ENCODE measurements at places on chromosomes 4 and X.

DNA sequence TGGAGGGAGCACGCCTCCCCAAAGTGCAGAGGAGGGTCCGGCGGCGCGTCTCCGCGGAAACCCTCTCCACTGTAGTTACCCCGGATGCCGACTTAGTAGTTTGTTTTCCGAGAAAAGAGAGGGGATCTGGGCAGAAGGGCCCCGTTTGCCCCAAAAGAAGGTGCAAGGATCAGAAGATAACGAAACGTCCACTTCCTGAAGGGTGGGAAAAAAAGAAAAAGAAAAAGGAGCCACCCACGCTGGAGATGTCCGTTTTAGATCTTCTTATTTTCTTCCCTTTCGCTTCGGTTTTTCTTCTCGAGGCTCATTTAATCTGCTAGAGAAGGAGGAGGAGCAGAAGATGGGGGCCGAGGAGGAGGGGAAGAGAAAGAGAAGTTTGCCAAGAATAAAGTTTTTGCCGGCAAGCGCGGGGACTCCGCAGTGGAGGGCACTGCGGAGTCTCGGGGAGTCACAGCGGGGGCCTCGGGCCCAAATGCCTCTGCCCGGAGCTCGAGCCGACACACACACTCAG lies 517 bp downstream of the LEF1 start:
- no peak for DNase-seq

DNA sequence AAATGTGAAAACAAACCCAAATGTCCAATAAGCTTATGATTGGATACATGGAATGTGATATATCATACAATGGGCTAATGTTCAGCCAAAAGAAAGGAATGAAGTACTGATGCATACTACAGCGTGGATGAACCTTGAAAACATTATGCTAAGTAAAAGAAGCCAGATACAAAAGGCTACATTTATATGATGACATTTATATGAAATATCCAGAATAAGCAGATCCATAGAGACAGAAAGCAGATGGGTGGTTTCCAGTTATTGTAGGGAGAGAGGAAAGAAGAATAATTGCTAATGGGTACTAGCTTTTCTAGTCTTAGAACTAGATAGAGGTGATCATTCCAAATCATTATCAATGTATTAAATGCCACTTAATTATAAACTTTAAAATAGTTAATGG lies 801.3 kb downstream of the IL1RAPL1 start:
- no peak for DNase-seq

DNA sequence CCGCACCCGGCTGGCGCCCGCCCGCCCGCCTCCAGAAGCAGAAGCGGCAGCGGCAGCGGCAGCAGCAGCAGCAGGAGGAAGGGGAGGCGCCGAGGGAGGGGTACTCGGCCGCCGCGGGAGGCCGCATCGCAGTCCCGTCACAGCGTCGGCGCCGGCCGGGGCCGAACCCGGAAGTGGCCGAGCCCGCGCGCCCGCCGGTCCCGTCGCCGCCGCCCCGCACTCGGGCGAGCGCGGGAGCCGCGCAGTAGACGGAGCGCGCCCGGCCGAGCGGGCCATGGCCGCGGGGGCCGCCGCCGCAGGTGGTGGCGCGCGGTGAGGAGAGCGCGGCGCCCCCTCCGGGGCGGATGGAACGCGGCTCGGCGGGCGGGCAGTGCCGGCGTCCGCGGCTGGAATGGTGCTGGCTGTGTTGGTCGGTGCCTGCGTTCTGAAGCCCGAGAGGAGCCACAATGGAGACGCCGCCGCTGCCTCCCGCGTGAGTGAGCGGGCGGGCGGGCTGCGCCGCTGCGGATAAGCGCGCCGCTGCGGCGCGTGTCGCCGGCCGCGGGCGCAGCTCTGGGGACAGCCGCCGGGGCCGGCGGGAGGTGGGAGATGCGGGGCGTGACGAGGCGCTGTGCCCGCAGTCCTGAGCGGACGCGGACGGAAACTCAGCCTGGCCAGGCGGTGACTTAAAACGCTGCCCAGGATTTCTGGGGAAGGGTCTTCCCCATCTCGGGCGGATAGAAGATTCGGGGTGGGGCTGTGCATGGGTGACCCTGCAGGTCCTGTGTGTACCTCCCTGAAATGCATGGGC lies at the start of gene KLHL2:
TSS of gene KLHL2 (plus strand) at position 131 of the 790 bp plus-strand sequence. CDS start at position 447, 316 bp downstream.
- peak; percentile 61 for DNase-seq

- DNase-seq: no peak
These were observed 1649.8 kb upstream of the PCDH10 start for GRCh38 chr4:131499141-131499873.

GRCh38 chr4:86452422-86452891 lies 92.6 kb upstream of the MAPK10 start:
- DNase-seq: no peak

DNA sequence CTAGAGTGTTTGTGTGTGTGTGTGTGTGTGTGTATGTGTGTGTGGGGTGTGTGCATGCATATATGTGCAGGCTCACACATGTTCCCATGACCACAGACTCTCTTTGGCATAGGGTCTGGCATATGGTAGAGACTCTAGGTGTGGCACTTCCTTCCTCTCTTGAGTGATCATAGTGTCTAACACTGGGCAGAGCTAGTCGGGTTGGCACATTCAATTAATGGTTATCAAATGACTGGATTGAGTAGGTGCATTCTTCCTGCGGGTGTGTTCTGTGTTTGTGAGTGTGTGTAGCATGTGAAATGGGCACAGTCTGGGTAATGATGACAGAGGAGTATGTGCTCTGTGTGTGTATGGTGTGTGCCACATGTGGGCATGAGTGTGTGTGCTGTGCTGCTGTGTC lies 106.5 kb downstream of the EFNB1 start:
- DNase-seq: no peak

GRCh38 chr4:151784706-151785105 lies 23.9 kb upstream of the GATB start:
- no peak for DNase-seq

GRCh38 chr4:168844353-168845049 lies 165.6 kb downstream of the CBR4 start:
- no peak for DNase-seq

DNA sequence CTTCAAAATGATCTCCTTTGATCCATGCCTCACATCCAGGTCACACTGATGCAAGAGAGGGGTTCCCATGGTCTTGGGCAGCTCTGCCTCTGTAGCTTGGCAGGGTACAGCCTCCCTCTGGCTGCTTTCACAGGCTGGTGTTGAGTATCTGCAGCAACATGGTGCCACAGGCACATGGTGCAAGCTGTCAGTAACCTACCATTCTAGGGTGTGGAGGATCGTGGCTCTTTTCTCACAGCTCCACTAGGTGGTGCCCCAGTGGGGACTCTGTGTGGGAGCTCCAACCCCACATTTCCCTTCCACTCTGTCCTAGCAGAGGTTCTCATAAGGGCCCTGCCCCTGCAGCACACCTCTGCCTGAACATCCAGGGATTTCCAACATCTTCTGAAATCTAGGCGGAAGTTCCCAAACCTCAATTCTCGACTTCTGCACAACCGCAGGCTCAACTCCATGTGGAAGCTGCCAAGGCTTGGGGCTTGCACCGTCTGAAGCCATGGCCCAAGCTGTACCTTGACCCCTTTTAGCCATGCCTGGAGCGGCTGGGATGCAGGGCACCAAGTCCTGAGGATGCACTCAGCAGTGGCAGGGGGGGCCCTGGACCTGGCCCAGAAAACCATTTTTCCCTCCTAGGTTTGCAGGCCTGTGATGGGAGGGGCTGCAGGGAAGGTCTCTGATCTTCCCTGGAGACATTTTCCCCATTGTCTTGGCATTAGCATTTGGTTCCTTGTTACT lies 137.8 kb upstream of the NUDT6 start:
- DNase-seq: no peak

- DNase-seq: no peak
These were observed 17.9 kb downstream of the PPA2 start for GRCh38 chr4:105455998-105456397.

DNA sequence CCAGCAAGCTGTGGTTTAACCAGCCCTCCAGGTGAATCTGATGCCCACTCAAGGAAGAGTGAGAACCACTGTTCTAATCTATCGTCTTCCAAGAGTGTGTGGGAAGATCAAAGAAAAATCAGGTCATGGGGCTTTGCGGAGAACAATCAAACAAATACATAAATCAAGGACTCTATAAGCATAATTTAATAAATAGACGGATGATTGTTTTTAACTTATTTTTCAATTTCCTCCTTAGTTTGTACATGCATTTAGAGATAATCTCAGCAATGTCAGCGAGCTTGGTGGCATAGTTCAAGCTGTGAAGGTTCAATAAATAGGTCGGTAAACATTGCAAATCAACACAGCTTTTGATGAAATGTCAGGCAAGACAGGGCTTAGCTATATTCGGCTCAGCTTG lies 84.9 kb downstream of the DMD start:
- no peak for DNase-seq

DNA sequence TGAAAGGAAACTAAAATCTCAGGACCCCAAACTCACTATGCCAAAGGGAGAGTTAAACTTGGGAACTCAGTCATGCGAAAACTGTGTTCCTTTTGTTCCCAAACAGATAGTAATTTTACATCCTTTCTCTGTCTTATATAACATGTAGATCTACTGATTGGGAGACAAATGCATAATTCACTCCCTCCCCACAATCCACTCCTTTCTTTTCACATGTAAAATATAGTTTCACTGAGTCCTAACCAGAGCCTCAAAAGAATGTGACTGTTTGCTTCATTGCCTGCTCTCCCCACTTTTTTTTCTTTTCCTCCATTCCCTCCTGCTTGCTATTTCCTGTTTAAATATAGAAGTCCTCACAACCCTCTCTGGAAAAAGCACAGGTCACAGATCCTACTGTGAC lies 699.3 kb upstream of the ADGRL3 start:
- no peak for DNase-seq

GRCh38 chr4:2406406-2406805 lies 12.0 kb downstream of the ZFYVE28 start:
- DNase-seq: no peak

- DNase-seq: no peak
These were observed 97.2 kb upstream of the ACSL4 start for GRCh38 chrX:109830157-109830703.

- no peak for DNase-seq
These were observed 190.2 kb downstream of the DCLK2 start for GRCh38 chr4:150268444-150268843.

GRCh38 chr4:65193985-65194384 lies 476.3 kb downstream of the EPHA5 start:
- DNase-seq: no peak

GRCh38 chr4:37632836-37633235 lies 53.3 kb downstream of the RELL1 start:
- DNase-seq: no peak

DNA sequence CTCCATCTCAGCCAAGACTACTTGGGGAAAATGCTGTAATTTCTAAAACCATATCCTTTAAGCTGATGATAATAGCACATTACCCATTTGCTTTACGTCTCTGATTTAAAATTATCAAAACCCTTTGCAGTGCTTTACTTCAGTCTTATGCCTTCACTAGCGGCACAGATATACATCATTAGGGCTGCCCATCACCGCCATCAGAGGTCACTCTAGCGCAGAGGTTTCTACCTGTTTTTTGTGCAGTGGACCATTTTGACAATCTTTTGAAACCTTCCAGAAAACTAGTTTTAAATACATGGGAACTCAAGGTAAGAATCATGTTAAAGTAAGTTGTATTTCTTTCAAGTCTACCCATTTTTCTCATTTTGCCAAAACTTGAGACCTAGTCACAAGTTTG lies 592.5 kb downstream of the PPARGC1A start:
- DNase-seq: no peak

DNA sequence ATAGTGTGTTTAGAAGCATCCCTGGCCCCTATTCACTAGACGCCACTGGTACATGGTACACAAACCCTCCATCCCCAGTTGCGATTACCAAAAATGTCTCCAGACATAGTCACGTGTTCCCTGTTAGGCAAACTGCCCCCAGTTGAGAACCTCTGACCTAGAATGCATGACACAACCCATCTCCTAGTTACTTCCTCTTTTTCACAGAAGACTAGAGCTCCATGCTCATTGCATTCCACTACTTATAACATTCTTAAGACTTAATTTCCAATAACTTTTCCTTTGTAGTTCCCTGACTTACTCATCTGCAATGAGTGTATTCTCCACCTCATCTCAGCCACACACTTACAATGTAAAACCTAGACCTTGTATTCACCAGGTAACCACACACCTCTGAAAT lies 68.6 kb downstream of the PRSS12 start:
- DNase-seq: no peak

- no peak for DNase-seq
These were observed 558.8 kb upstream of the GRIA3 start for GRCh38 chrX:122625239-122625638.

DNA sequence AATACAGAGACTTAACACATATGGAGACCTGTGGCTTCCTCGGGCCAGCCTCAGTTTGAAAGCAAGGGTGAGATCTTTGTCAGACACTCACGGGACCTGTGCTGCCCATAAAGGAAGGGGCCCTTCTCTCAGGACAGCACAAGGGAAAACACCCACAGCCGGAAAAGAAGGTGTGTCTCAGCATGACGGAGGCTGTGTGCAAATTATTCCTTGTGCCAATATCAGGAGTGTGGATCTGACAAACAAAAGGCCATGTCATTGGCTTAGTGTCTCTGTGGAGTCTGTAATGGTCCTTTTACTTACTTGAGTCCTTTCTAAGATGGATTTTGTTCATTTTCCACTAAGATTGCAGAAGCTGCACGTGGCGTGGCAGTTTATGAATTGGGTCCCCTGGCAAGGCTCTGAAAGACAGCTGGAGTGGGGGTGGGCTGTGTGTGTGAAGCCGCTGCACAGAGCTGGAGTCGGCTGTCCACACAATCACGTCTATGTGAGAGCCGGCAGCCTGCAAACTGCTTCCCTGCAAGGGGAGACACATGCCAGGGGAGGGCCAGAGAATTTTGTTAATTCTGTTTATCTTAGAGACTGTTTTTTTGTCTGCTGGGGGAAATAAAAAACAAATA lies 1.9 kb downstream of the ENPP6 start:
- DNase-seq: no peak

DNA sequence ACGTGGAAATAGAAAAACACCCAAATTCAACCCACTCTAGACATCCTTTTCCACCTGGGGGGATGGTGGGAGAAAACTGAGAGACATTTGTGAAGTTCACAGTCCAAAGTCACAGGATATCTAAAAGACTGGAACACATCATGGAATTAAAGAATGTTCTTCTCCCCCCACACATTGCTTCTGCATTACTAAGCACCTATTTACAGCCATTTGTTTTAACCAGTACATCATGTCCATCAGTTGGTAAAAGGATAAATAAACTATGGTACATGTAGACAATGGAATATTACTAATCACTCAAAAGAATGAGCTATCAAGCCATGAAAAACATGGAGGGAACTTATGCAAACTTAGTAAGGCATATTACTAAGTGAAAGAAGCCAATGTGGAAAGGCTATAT lies 185.5 kb upstream of the ANXA10 start:
- DNase-seq: no peak

DNA sequence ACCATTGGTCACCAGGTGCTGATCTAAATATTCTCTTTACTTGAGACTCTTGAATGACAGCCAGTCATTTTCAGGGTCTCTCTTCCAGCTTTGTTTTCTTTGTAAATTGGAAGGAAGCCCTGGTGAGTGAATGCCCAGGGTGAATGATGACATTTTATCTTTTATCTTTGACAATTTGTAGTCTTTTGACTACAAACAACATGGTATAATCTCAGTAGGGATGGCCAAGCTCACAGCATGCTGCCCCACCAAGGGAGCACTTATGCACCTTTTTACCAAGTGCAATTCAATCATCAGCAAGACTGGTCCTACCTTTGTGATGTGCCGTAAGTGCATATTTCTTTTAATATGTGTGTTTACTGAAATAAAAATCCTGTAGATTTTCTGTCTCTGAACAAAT lies 5.7 kb downstream of the AFM start:
- no peak for DNase-seq

Measured in progenitor cell of endocrine pancreas (in vitro differentiated cells).